ENCODE measurements at places on chromosomes 2 and 18.
A peak's percentile ranks its signal among the peaks of the same experiment; 100 is the strongest.

- DNase-seq = no peak
Measured at GRCh38 chr2:174868878-174869277, 104.6 kb upstream of the CHRNA1 start.

GRCh38 chr2:31415421-31415820 lies 879 bp upstream of the XDH start:
- DNase-seq = no peak

- no peak for DNase-seq
Measured at GRCh38 chr18:80249217-80250093, 2.1 kb upstream of the PARD6G start.

- no peak for DNase-seq
Measured at GRCh38 chr18:74546751-74547530, 12.6 kb downstream of the CNDP1 start.

- no peak for DNase-seq
Measured at GRCh38 chr2:113720167-113720566, 36.3 kb downstream of the SLC35F5 start.

GRCh38 chr2:133859578-133859977 lies 291.3 kb upstream of the NCKAP5 start:
- no peak for DNase-seq

DNA sequence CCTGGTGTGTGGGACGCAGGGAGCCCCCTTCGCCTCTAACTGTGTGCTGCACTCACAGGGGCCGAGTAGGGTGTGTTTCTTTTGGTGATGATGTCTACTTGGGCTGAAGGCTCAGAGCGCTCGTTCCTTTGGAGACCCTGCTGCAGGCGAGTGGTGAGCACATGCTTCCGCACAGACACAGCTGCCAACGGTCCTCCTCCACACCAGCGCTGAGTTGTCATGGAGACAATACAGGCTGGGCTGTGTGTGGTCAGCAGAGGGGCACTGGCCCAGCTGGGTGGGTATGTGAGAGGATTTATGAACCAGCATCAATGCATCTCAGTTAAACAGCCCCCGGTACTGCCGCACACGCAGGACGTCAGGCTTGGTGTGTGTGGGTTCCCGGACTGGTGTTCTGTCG lies 143.5 kb downstream of the SH3RF3 start:
- DNase-seq = no peak

- DNase-seq = no peak
Measured at GRCh38 chr2:96305979-96306308, 598 bp upstream of the SNRNP200 start.

- DNase-seq = no peak
Measured at GRCh38 chr2:69811591-69811990, 17.9 kb upstream of the GMCL1 start.

DNA sequence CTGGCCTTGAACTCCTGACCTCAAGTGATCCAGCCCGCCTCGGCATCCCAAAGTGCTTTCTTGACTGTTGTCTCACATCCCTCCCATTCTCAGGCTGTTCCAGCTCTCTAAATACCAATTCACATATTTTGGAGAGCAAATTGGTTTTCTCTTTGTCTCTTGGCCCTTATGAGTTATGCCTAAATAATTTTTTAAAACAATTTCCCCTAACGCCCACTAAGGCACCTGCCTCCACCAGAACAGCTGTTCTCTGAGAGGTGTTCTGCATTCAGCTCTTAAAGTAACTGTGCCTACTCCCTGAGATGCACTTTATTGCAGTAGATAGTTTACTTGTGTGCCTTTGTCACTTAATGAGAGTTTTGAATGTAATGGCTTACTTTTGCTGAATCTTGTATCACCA lies 6.9 kb downstream of the CCDC195 start:
- no peak for DNase-seq

DNA sequence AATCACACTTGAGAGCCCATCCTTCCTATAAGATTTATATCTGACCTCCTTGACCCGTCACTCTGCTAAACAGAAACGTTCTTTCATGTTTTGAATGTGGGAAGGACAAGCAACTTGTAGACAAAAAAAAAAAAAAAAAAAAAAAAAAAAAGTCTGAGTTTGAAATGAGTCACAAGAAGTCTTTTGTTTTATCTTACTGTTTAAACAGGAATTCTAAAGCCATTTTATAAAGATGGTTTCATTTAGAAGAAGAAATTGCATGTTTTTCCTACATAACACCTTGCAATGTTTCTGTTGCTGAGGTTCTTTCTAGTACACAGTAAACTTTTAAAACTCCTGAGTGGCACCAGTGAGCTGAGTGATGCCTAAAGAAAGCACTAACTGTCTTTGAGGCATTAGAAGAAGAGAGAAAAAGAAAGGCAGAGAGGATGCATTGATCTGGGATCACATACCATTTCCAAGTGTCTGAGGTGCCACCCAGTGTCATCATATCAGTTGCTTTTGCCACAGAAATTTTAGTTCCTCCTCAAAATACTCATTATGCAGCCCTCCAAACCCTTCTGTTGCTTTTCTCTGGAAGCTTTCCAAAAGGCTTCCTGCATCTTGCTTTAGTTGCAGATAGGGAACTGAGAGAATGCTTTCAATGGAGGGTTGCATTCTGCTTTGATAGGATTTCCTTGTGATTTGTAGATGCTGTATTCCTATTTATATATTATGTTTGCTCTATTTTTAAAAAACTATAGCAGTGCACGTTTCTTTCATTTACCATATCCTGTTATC lies 69.1 kb downstream of the ACVR2A start:
- DNase-seq = no peak

- DNase-seq = peak; percentile 34
Measured at GRCh38 chr18:9095297-9096006, 7.0 kb upstream of the NDUFV2 start.

- no peak for DNase-seq
Measured at GRCh38 chr2:18505703-18506341, 54.6 kb downstream of the RDH14 start.

DNA sequence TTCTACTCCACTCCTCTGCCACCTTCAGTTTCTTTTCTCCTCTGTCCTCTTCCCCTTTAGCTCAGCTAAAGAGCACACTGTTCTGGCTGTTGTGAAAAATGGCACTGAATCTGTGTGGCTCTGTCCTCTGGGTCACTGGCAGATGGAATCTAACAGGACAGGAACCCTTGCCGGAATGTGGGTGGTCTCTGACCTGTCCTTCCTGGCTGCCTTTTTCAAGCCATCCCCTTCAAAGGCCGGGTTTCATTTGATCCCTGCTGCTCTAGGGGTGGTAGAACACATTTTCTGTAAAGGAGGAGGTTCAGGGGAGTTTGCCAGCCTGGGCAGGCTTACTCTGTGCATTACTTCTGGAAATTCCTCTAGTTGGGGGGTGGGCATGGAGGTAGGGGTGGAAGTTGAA lies 29.9 kb downstream of the MTCL1 start:
- no peak for DNase-seq

DNA sequence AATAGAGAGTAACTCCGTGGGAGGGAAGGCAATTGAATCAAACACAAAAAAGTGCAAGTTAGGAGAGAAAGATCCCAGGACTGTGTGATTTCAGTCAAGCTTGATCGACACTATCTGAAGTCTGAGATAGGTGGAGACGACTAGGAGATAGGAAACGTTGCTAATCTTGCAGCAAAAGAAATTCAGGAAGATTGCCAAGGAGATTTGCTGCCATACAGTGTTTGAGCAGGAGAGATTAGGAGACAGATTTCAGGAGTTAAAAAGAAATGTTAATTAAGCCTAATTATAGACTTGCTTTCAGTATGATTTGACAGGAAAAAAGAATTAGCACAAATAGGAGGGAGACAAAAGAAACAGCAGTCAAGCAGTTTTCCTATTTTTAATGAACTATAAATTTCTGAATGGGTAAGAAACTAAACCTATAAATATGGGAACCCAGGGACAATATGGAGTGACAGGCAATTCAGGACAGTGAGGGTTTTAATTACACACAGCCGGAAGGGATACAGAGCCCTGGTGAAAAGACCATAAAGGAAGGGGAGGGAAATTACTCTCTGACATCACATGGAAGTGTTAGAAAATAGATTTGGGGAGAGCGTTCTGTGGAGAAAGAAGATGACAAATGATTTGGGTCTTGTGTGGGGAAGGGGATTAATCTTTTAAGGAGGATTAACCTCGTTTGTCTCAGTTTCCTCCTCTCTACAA lies 72.6 kb downstream of the SUCLG1 start:
- no peak for DNase-seq

GRCh38 chr2:240135706-240136012 lies 446 bp downstream of the COPS9 start:
- no peak for DNase-seq

- DNase-seq = no peak
Measured at GRCh38 chr2:58967736-58968135, 726.6 kb upstream of the FANCL start.

GRCh38 chr2:238726670-238727584 lies 121.0 kb upstream of the TWIST2 start:
- no peak for DNase-seq

DNA sequence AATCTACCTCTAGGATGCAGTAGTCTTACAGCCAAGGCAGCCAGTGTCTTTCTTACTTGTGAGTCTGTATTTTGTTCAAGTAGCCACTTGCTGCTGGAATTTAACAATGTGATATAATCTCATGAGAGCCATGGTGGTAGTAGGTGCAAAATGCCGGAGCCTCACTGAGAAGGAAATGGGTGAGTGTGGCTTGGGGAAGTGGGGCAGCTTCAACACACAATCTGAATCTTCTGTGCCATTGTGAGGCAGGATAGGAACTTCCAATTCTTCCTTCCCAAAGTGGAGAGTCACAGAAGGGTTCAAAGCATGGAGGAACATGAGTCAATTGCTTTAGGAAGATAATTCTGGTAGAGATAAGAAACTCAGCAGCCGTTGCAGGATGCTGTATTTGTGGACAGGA lies 158.7 kb upstream of the APCDD1 start:
- DNase-seq = no peak

GRCh38 chr2:207038299-207038698 lies 99.0 kb downstream of the CPO start:
- no peak for DNase-seq

DNA sequence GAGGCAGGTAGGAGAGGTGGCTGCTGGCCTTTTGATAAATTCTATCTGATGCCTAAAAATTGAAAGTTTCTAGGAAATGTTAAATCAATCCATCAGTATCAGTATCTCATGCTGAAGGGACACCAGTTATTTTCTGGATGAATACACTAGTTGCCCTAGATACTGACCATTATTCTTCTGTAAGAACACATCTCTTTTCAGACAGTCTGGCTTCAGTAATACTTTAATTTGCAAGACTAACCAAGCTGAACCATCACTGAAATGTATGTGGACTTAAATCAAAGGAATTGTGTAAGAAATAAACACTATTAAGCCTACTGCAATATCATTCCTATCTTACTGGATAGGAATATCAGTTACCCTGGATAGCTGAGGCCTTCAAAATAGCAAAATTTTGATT lies 1546.3 kb downstream of the LRP1B start:
- DNase-seq = no peak

DNA sequence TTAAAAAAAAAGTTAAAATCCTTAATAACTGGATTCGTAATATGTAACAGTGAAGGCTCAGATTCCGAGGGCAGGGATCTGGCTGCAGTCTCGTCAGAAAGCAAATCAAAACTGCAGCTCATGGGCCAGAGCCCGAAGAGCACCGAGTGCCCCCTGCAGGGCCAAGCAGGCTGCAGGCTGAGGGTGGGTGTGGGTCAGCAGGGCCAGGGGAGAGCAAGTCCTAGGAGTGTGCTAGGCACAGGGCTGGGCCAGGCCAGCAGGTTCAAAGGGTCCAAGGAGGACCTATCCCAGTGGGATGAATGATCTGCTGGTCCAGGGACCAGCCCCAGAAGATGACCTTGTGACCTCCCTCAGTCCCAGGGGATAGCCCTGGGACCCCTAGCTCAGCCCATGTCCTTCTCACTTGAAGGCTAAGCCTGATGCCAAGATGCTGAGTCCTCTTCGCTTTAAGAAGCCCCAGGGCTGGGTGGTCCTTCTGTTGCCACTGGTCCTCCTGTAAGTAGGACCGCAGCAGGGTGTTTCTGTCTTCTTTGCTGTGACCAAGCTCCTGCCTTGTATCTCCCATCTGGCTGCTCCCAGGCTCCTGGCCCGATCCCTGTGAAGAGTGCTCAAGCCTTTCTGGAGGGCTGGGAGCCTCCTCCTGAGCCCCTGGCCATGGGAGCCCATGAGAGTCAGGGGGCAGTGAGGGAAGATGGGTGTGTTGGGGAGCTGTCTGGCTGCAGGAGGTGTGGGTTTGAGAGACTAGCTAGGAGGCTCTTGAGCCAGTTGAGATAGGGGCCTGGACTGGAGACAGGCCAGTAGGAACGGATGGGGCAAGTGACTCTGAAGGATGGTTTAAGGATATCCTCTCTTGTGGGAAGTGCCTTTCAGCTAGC lies 150.7 kb downstream of the DYSF start:
- DNase-seq = no peak

DNA sequence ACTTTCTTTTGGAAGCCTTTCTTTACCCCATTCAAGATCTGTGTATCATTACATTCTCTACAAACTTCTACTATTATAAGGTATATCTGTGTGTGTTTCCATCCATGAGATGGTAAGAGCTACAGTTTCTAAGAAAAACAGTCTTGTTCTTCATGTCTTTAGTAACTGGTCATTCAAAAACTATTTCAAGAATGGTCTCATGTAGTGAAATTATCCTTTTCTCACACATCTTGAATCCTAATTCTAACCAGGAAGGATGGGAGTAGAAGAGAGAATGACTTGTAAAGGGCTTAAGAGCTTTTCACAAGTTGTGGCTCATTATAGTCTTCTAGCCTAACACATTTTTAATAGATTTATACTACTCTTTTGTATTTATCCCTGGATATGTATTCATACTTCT lies 47.3 kb downstream of the ROCK1 start:
- DNase-seq = no peak

GRCh38 chr2:200649724-200650123 lies 63.9 kb downstream of the AOX1 start:
- no peak for DNase-seq

GRCh38 chr2:98730707-98731040 lies 258 bp downstream of the MGAT4A start:
- peak; percentile 63 for DNase-seq

GRCh38 chr2:218180467-218181114 lies 13.8 kb upstream of the CXCR1 start:
- DNase-seq = no peak

GRCh38 chr18:50790948-50791347 lies 28.9 kb downstream of the MRO start:
- no peak for DNase-seq
